NCI-H446 treated with DMSO at 0.1 percent for 48 hours (cell line): ENCODE measurements at places on chromosomes 5 and 9.
A peak's percentile ranks its signal among the peaks of the same experiment; 100 is the strongest.

DNA sequence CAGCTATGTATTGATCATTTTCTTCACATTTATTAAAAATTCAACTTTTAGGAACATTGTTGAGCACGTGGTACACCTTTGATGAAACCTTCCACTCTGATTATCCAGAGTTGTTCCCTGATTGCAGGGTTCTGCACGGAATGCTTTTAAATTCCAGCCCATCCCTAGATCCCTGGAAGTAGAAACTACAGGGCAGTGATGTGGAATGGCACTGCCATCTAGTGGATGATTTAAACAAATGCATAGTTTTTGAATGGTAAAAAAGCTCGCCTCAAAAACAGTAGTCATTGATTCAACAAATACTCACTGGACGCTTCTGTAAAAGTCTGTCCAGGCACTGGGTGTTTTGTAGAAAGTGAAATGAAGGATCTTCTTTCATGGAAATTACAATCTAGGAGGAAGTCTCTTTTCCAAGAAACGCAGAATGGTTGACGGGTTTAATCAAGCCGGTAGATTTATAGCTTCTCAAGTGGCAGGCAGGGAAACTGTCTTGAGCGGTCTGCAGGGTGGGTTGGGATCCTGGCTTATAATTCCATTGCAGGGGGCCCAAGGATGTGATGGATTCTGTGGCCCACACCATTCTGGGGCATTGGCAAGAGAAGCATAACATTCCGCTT, 118.4 kb downstream of the ARHGAP26 start:
- peak; percentile 4 for DNase-seq

DNA sequence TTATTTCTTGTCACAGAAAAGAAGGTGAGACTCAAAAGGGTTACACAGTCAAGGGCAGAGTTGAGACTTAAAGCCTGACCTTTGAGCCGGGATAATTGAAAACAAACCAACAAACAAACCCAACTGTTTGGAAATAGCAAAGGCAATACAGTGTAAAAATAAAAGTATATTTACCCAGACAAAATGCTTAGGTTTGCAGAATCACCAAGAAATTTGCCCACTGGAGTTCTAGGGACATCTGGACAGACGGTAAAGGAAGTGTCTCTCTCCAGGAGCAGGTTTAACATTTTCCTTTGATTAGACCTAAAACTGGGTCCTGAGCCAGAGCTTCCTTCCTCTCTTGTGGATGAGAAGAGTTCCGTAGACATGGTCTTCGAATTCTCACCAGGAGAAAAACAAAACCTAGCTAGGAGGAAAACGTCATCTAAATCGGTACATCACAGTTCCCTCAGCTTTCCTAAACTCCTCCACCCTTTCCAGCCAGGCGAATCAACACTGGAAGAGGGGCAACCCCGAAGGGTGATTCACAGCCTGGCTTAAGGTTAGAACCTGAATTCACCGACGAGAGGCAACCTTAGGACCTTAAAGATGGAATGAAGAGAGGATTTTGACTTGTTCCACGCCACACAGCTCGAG, 673 bp downstream of the CDC25C start:
- DNase-seq = no peak

- no peak for DNase-seq
These were observed 162.8 kb upstream of the ANKH start for GRCh38 chr5:15034379-15034778.

- no peak for DNase-seq
These were observed 11.8 kb upstream of the EXOC3 start for GRCh38 chr5:431001-431710.

- no peak for DNase-seq
These were observed 191.5 kb downstream of the ROR2 start for GRCh38 chr9:91758491-91758981.

- no peak for DNase-seq
These were observed 189.5 kb downstream of the TMEM38B start for GRCh38 chr9:105883847-105884246.
